ENCODE measurements at places on chromosomes 12 and 14. TPM values are rescaled to one million over a fixed set of nuclear protein-coding genes. Genes with fewer than 3 reads are reported as not detected.

Gene SLC15A4
- polyA plus RNA-seq = 26.2 TPM

Gene NEUROD4
- not detected for polyA plus RNA-seq

Gene BCL11B
- 2.0 TPM for polyA plus RNA-seq

Gene SRRM4
- polyA plus RNA-seq = 0.16 TPM

Gene FAM177A1
- 70.4 TPM for polyA plus RNA-seq

Gene KLHL33
- polyA plus RNA-seq = 0.45 TPM

Gene IL31
- polyA plus RNA-seq = not detected

Gene NKX2-8
- polyA plus RNA-seq = not detected

Gene TDRD9
- polyA plus RNA-seq = 1.5 TPM

Gene TBX3
- 70.5 TPM for polyA plus RNA-seq

Gene A2ML1
- polyA plus RNA-seq = 0.38 TPM

Gene ATP5MC2
- polyA plus RNA-seq = 606 TPM

Gene CAPZA3
- polyA plus RNA-seq = 0.52 TPM

Gene RTL1
- polyA plus RNA-seq = 0.16 TPM

Gene NRIP2
- 33.2 TPM for polyA plus RNA-seq

Gene GLT1D1
- polyA plus RNA-seq = 2.5 TPM

Gene GLIPR1L1
- 0.52 TPM for polyA plus RNA-seq

Gene A2M
- polyA plus RNA-seq = 281 TPM

Gene NPAS3
- 8.6 TPM for polyA plus RNA-seq

Gene AKAP3
- polyA plus RNA-seq = 2.8 TPM

Gene ESRRB
- polyA plus RNA-seq = 7.7 TPM

Gene C12orf56
- 1.2 TPM for polyA plus RNA-seq

Gene SYCP3
- 2.2 TPM for polyA plus RNA-seq

Gene KCNC2
- 0.79 TPM for polyA plus RNA-seq

Gene AQP6
- polyA plus RNA-seq = 21.9 TPM

Gene C14orf180
- polyA plus RNA-seq = 0.17 TPM

Gene BLTP3B
- polyA plus RNA-seq = 23.2 TPM

Gene HOXC6
- polyA plus RNA-seq = 49.8 TPM

Gene SLC38A4
- 19.0 TPM for polyA plus RNA-seq

Gene PCNX1
- 45.8 TPM for polyA plus RNA-seq

Gene EXOC3L4
- polyA plus RNA-seq = 2.5 TPM

Gene EID3
- polyA plus RNA-seq = 5.2 TPM

Gene KCNH3
- polyA plus RNA-seq = 7.6 TPM

Data from left renal cortex interstitium (tissue), 4 donors.